Gastroesophageal sphincter (tissue), 4 donors: ENCODE measurements at places on chromosomes 3 and 15. TPM values are rescaled to one million over a fixed set of nuclear protein-coding genes. Genes with fewer than 3 reads are reported as not detected.
A peak's percentile ranks its signal among the peaks of the same experiment; 100 is the strongest.

GRCh38 chr15:82709081-82709420 lies 624 bp downstream of the AP3B2 start:
- peak overlapping the region; percentile 75 for H3K4me3 ChIP-seq
- no peaks in the 10 kb centered on the region for H3K4me1 ChIP-seq

DNA sequence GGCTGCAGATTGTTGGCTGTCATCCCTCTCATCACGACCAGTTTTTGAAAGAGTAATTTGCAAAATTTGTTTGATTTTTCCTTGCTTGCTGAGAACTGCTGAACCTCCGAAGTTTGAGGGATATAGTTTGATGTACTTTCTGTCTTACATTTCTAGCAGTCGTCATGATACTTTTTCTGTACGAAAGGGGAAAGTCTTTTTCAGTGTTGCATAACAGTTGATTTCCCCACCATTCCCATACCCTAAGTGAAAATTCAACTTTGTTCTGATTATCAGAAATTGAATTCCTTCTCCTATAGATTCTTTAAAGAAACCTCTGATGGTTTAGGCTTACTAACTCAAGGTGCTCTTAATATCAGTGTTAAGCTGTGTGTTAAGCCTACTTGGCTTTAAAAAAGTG lies 1.6 kb downstream of the PDE8A start:
- no peaks in the 10 kb centered on the region for H3K4me1 ChIP-seq
- no peaks in the 10 kb centered on the region for H3K36me3 ChIP-seq
- no peak for ATAC-seq
- H3K27ac ChIP-seq: peak overlapping the region; percentile 7
- H3K4me3 ChIP-seq: peak overlapping the region; percentile 97

DNA sequence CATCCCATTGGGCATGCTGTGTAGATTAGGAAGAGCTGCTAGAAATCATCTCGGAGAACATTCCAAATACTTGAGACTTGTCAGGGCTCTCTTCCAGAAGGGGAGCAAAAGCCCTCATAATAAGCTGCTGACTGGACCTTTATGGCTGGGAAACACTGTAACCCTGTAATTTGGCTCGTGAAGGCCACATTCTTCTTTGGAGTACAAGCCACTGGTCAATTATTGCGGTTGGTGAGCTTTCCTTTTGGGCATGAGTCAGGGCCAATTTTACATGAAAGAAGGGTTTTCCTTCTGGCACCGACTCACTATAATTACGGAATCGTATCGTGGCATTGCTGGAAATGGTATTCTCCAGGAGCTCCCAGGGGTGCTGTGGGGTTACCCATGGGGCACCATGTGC lies 434.5 kb upstream of the RGMA start:
- H3K4me3 ChIP-seq: no peak overlapping the region
- no peaks in the 10 kb centered on the region for H3K27me3 ChIP-seq
- no peak overlapping the region for H3K27ac ChIP-seq
- no peaks in the 10 kb centered on the region for H3K36me3 ChIP-seq
- no peaks in the 10 kb centered on the region for H3K4me1 ChIP-seq
- ATAC-seq: no peak

GRCh38 chr3:134597390-134597970 lies 53.3 kb downstream of the KY start:
- H3K27ac ChIP-seq: no peak overlapping the region
- no peak for ATAC-seq
- no peak overlapping the region for H3K4me3 ChIP-seq
- H3K4me1 ChIP-seq: peaks cover 14% of the 10 kb centered on the region

DNA sequence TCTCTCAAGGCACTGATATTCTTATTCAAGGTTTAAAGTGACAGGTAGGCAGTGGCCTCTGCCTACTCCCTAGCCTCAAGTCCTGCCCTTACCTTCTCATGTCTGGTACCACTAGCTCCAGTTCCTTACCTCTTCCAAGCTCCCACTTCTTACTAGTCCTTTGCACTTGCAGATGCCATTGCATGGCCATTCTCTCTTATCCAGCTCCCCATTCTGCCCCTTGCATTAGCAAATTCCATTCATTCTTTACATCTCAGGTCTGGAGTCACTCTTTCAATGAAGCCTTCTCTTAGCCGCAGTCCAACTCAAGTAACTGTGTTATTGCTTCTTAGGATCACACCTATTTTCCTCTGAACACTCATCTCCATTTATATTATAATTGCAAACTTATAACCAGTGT lies 807.1 kb downstream of the EDEM1 start:
- H3K4me1 ChIP-seq: no peaks in the 10 kb centered on the region
- H3K27me3 ChIP-seq: no peaks in the 10 kb centered on the region
- H3K27ac ChIP-seq: no peak overlapping the region
- no peaks in the 10 kb centered on the region for H3K36me3 ChIP-seq

DNA sequence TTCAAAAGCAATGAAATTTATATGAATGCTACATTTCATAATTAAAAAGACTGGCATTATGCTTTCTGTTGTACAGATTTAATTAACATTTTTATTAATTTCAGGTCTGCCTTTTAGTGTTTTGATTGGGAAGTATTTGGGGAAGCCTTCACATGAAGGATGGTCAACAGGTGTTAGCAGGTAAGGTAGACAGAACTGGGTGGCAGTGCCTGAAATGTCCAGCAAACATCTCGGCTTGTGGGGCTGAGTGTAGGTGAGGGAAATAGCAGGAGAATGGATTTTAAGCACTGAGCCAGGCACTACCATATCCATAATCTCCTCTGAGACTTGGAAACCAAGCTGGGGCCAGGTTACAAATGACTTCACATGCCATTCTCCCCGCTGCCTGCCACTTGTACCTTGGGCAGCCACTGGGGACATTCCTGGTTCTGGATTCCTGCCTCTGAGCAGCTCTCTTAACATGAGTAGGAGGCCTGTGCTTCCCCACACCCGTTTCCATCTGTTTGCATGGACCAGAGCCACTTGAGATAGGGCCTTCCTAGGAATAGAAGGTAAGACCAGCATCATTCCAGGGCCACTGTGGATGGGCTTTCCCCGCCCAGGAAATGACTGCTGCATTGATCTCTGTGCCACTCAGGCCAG lies 125.9 kb upstream of the HES1 start:
- H3K4me3 ChIP-seq: no peak overlapping the region
- ATAC-seq: no peak
- H3K27me3 ChIP-seq: no peaks in the 10 kb centered on the region
- no peak overlapping the region for H3K27ac ChIP-seq

DNA sequence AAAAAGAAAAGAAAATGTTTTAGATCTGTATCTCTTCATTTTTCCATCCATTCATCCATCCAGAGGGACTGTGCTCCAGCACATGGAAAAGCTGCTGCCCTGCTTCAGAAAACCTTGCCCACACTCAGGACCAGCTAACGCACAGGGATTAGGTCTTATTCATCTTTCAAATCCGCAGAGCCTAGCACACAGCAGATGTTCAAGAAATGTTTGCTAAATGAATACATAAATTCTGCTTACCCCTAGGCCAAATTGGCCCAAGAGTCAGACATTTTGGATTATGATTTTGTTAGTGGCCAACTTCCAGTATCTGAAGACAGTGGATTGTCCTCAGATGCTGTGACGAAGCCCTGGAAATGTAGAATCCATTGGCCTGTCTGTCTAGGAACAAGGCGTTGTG lies 71.4 kb downstream of the GHSR start:
- no peaks in the 10 kb centered on the region for H3K27me3 ChIP-seq
- no peak overlapping the region for H3K4me3 ChIP-seq
- peaks cover 80% of the 10 kb centered on the region for H3K36me3 ChIP-seq
- H3K4me1 ChIP-seq: peaks cover 7% of the 10 kb centered on the region
- H3K27ac ChIP-seq: no peak overlapping the region

DNA sequence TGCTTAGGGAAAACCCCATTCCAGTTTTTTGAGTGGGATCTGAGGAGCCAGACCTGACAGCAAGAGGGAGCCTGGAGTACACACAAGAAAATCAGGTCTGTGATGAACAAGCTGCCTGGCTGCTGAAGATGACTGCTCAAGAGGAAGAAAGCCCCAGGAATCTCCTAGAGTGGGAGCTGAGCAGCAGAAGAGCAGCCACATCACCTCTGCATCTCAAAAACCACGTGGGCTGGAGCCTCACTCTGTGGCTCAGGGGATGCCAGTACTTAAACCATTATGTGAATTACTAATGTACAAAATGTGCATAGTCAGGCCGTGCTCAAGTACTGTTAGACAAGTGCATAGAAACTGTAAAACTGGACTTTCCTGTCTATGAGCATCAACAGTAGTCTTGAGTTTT lies 52.4 kb downstream of the SLC9A9 start:
- H3K36me3 ChIP-seq: no peaks in the 10 kb centered on the region
- no peak overlapping the region for H3K4me3 ChIP-seq
- no peaks in the 10 kb centered on the region for H3K4me1 ChIP-seq

DNA sequence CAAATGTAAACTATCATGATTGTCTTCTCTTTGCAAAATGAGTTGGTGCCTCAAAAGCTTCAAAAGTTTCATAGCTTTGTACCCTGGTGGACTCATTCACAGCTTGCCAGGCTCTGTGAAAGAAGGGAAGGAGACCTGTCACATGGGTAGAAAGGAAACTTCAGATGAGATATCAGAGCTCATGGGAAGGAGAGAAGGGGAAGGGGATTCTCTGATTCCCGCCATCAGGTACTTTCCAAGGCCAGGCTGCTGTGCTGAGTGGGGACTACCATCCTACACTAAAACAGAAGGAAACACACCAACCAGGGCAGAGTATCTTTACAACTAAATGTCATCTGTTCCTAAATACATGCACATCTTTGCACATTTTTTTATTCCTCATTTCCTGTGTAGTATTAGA lies 9.2 kb downstream of the ILDR1 start:
- no peaks in the 10 kb centered on the region for H3K4me1 ChIP-seq
- no peak for ATAC-seq
- H3K4me3 ChIP-seq: no peak overlapping the region
- no peak overlapping the region for H3K27ac ChIP-seq
- no peaks in the 10 kb centered on the region for H3K36me3 ChIP-seq
- no peaks in the 10 kb centered on the region for H3K27me3 ChIP-seq

GRCh38 chr3:161126495-161126894 lies 21.3 kb upstream of the B3GALNT1 start:
- H3K36me3 ChIP-seq: no peaks in the 10 kb centered on the region
- ATAC-seq: no peak
- H3K4me3 ChIP-seq: no peak overlapping the region
- no peaks in the 10 kb centered on the region for H3K4me1 ChIP-seq
- H3K27ac ChIP-seq: no peak overlapping the region

GRCh38 chr3:188659449-188660090 lies 505.6 kb downstream of the LPP start:
- H3K27ac ChIP-seq: peak overlapping the region; percentile 33
- H3K36me3 ChIP-seq: no peaks in the 10 kb centered on the region
- H3K4me3 ChIP-seq: no peak overlapping the region
- peaks cover 69% of the 10 kb centered on the region for H3K4me1 ChIP-seq
- H3K27me3 ChIP-seq: no peaks in the 10 kb centered on the region

- no peak overlapping the region for H3K27ac ChIP-seq
- no peak overlapping the region for H3K4me3 ChIP-seq
- H3K27me3 ChIP-seq: peaks cover 80% of the 10 kb centered on the region
- H3K36me3 ChIP-seq: no peaks in the 10 kb centered on the region
- H3K4me1 ChIP-seq: no peaks in the 10 kb centered on the region
Observed at GRCh38 chr3:49867871-49868321, 1.8 kb downstream of the CAMKV start.

DNA sequence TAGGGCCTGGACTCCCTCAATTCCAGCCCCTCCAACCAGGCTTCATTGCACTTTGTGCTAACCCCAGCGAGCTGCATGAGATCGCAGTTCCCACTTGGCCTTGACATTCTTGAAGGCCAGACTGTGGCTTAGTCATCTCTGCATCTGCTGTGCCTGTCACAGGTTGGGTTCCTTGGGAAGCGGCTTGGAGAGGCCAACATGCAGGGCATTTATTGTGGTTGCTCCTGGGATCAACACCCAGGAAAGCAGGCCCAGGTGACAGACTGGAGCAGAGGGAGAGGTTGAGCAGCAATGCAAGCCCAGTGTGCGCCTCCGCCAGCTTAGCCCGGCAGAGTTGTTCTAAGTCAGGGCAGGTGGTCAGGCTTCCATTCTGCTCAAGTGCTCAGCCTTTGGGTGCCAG lies 10.5 kb downstream of the ABCF3 start:
- ATAC-seq: no peak
- no peaks in the 10 kb centered on the region for H3K27me3 ChIP-seq
- no peak overlapping the region for H3K4me3 ChIP-seq
- peaks cover 54% of the 10 kb centered on the region for H3K36me3 ChIP-seq

- no peaks in the 10 kb centered on the region for H3K4me1 ChIP-seq
- no peak for ATAC-seq
- H3K4me3 ChIP-seq: no peak overlapping the region
- no peaks in the 10 kb centered on the region for H3K27me3 ChIP-seq
Observed at GRCh38 chr15:34821831-34822230, 26.5 kb upstream of the ACTC1 start.

GRCh38 chr3:152127058-152127457 lies 141.7 kb upstream of the MBNL1 start:
- no peaks in the 10 kb centered on the region for H3K4me1 ChIP-seq
- H3K36me3 ChIP-seq: no peaks in the 10 kb centered on the region
- H3K27me3 ChIP-seq: no peaks in the 10 kb centered on the region
- no peak overlapping the region for H3K4me3 ChIP-seq

DNA sequence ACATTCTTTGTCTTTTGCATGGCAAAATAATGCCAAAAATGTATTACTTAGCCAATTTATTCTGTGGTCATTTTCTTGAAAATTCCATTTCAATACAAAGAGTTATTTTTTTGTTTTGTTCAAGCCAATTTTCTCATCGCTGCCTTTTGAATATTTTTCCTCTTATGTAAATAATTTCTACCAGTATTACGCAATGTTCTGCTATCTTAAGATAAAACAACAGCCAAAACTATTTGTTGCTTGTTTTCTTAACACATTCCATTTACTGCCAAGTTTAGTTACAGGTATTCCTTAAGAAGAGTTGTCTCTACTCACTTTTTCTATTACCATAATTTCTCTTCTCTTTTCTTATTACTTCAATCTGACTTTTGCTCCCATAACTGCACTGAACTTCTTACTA lies 163.1 kb downstream of the ROBO1 start:
- no peaks in the 10 kb centered on the region for H3K4me1 ChIP-seq
- no peak overlapping the region for H3K27ac ChIP-seq
- H3K4me3 ChIP-seq: no peak overlapping the region
- no peaks in the 10 kb centered on the region for H3K36me3 ChIP-seq

- no peaks in the 10 kb centered on the region for H3K36me3 ChIP-seq
- H3K4me3 ChIP-seq: no peak overlapping the region
- no peaks in the 10 kb centered on the region for H3K4me1 ChIP-seq
- H3K27ac ChIP-seq: no peak overlapping the region
- H3K27me3 ChIP-seq: no peaks in the 10 kb centered on the region
Observed at GRCh38 chr3:190361791-190362190, 26.2 kb upstream of the CLDN16 start.

Gene ARHGEF26
- total RNA-seq: 154 TPM

Gene MEGF11
- not detected for total RNA-seq

Gene OR5K2
- not detected for total RNA-seq

Gene GXYLT2
- 7.9 TPM for total RNA-seq

Gene TMEM108
- total RNA-seq: 3.7 TPM

Gene AGBL1
- not detected for total RNA-seq

Gene PAQR9
- not detected for total RNA-seq

Gene RTP1
- total RNA-seq: not detected

Gene PXYLP1
- 13.0 TPM for total RNA-seq

Gene XXYLT1
- total RNA-seq: 14.0 TPM

Gene CPB1
- not detected for total RNA-seq
